ENCODE measurements at places on chromosomes 5 and 9.

DNA sequence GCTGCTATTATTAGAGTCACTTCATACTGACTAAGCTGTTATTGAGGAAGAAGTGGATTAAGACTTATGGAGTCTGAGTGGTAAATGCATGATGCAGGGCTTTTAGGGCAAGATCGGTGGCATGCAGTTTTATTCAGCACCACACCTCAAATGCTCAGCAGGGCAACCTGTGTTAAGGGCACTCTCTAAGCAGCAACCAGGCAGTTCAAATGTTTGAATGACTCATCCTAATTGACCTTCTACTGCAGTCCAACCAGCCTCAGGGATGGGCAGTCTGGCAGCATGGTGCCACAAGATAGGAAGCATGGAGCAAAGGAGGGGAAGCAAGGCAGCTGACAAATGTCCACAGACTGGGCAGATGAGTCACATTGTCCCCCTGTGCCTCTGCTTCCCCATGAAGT lies 80.2 kb upstream of the MIER3 start:
- DNase-seq, result no peak

DNA sequence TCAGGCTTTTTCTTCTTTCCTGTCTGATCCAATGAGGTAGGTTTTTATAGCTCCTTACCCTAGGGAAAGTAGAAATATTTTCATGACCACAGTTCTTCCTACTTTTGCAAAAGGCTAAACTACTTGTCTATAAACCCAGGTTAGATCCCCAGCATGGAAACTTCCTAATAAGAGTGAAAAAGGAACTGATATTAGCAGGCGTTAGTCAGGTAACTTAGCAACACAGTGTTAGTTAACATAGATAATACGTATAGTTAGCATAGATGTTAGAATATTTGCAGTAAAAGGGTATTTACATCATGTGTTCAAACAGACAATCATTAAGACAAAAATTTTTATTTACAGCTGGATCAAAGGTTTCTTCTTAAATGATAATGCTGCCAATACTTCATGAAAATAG lies 162.9 kb upstream of the DAB2 start:
- no peak for DNase-seq

- no peak for DNase-seq
Observed at GRCh38 chr5:181170237-181170825, 22.9 kb downstream of the OR2V2 start.

- DNase-seq, result peak; percentile 20
Observed at GRCh38 chr5:1550287-1551076, 26.7 kb upstream of the LPCAT1 start.

DNA sequence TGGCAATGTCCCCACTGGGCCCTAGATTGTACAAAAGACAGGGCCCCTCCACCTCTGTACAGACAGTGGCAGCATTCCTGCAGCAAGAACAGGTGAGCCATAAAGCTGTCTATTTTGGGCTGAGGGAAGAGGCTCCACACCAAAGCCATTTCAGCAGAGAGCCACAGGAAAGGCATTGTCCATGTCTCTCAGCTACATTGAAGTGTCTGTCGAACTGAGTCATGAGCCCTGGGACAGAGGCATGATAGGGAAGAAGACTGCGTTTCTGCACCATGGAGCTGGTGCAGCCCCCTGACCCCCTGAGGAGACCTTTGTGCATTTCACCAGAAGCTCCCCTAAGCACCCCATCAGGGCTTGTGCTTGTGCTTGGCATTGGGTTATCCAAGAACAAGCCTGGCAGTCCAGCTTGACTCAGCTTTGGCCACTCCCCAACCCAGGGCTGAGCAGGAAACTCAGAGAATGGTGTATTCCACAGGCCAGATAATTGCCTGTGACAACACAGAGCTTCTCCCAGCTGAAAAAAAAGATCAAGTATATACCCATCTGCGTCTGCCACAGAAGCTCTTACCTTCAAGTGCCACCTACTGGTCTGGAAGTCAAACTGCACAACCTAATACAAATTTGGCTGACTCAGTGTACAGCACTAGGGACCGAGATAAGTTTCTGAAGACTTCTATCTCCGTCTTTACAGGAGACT lies 5.9 kb upstream of the FRMD3 start:
- DNase-seq, result no peak

GRCh38 chr9:113515862-113516261 lies 52.3 kb downstream of the RGS3 start:
- DNase-seq, result no peak

DNA sequence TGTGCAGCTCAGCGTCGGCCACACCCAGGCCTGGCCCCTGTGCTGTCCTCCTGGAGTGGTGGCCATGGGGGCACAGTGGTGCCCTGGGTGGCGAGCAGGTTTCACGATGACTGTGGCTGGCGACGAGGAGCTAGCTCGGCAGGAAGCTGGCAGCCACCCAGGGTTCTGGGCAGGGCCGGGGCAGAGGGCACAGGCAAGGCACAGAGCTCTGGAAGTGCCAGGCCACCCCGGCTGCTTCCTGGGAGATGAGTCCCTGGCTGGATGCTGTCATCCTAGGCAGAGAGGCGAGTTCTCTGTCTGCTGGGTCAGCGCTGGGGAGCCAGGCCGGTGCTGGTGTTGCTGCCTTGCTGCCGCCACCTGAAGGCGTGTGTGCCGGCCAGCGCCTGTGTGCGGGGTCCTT lies 51.7 kb downstream of the RXRA start:
- no peak for DNase-seq

GRCh38 chr5:175059687-175060211 lies 335.4 kb downstream of the MSX2 start:
- DNase-seq, result peak; percentile 58

DNA sequence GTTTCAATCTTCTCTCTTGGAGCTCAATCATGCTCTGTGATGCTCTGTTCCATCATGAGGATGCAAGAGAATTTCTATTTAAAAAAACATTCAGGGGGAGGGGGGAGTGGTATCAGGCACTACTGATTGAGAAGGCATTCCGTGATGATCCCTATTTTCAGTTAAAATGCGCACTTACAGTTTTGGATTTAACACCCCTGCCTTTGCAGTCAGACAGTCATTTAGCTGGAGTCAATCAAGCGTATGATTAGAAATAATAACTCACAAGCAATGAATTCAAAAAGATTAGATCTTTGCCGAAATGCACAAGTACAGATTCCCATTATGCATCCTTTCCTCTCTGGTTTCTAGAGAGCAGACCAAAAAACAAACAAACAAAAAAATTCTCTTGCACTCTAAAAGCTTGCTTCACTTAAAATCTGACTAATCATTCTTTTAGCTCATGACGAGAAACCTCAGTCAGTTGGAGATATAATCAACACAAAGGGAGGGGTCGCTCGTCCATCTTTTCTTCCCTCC lies 55.4 kb downstream of the EFNA5 start:
- no peak for DNase-seq

- DNase-seq, result no peak
Observed at GRCh38 chr5:32707418-32707997, 3.6 kb upstream of the NPR3 start.

GRCh38 chr9:112535811-112536210 lies 49.2 kb downstream of the KIAA1958 start:
- DNase-seq, result no peak

GRCh38 chr5:68449380-68449779 lies 233.8 kb downstream of the PIK3R1 start:
- DNase-seq, result no peak

DNA sequence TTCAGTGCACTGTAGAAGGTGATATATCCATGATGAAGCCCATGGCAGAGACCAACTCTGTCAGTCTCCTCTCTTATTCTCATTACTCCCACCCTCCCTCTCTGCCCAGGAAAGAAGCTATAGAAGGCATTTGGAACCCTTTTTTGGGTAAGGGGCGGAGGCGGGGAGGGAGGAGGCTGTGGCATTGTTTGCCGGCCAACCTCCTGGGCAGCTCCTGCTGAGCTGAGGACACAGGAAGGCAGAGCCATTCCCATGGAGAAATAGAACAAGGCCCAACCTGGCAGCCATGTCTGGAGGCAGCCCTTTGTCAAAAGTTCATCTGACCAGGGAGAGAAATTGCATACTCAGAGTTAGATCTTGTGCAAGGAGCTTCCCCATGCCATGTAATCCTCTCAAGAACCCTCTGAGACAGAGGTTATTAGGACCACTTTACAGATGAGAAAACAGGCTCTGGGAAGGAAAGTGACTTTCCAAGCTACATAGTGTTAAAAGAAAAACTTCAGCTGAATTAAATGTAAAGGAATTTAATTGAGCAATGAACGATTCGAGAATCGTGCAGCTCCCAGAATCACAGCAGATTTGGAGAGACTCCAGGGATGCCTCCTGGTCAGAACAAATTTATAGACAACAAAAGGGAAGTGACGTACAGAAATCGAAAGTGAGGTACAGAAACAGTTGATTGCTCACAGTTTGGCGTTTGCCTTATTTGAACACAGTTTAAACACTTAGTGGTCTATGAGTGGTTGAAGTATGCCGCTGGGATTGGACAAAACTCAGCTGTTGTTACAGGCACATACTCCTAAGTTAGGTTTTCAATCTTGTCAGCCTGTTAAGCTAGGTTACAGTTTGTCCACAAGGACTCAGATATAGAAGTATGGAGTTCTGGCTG lies 158.6 kb downstream of the MELK start:
- DNase-seq, result no peak

- DNase-seq, result no peak
Observed at GRCh38 chr9:3648722-3649246, 123.0 kb upstream of the RFX3 start.

DNA sequence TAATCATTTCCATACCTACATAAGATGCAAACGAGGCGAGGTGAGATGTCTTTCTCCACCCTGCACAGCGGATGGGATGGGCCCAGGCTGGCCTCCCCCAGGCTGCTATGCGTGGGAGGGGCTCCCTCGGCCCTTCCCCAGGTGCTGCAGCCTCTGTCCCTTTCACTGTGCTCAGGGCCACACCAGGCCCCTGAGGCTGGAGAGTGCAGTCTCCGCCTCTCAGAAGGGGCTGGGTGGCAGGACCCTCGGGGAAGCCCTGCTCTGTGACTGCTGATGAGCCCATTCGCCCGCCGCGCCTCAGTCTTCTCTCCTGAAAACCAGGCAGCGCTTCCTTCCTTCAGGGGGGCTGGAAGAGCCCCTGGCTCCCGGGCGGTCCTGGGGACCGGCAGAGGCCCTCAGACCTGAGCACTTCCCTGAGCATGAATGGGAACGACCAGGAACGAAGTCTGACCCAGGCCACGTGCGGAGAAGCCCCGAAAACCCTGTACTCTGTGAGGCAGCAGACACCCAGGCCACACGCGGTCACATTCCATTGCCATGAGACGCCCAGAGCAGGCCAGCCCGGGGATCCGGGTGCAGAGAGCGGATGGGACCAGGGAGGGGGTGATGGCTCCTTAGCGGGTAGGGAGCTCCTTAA lies 21.9 kb upstream of the NOTCH1 start:
- DNase-seq, result no peak

DNA sequence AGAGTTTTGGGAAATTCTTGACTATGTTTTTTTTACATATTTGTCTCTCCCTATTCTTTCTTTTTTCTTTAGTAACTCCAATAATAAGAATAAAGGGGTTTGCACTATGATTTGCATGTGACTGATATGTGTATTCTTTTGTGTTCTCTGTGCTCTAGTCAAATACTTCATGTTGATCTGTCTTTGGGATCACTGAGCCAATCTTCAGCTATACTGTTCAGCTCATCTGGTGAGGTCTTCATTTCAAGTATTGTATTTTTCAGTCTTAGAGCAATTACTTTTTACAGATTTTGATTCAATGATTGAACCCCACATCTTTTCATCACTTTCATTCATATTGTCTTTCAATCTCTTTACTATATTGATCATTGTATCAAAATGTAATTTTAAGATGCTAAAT lies 58.1 kb upstream of the TAF11L2 start:
- no peak for DNase-seq

DNA sequence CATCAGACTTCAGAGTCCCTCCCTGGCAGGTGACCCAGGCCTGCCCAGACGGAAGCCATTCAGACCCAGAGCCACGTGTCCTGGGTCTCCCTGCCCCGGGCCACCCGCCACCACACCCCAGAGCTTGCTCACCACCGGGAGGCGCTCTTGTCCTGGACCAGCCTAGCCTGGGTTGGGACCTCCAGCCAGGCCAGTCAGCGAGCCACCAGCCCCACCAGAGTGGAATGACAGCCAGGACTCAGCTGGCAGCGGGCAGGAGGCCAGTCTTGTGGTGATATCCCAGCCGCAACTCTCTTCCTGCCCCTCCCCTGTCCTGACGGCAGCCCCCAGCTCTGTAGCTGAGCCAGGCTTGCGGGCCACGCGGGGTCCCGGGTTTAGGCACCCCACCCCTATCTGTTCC lies 1.7 kb upstream of the PTGDS start:
- DNase-seq, result peak; percentile 82

DNA sequence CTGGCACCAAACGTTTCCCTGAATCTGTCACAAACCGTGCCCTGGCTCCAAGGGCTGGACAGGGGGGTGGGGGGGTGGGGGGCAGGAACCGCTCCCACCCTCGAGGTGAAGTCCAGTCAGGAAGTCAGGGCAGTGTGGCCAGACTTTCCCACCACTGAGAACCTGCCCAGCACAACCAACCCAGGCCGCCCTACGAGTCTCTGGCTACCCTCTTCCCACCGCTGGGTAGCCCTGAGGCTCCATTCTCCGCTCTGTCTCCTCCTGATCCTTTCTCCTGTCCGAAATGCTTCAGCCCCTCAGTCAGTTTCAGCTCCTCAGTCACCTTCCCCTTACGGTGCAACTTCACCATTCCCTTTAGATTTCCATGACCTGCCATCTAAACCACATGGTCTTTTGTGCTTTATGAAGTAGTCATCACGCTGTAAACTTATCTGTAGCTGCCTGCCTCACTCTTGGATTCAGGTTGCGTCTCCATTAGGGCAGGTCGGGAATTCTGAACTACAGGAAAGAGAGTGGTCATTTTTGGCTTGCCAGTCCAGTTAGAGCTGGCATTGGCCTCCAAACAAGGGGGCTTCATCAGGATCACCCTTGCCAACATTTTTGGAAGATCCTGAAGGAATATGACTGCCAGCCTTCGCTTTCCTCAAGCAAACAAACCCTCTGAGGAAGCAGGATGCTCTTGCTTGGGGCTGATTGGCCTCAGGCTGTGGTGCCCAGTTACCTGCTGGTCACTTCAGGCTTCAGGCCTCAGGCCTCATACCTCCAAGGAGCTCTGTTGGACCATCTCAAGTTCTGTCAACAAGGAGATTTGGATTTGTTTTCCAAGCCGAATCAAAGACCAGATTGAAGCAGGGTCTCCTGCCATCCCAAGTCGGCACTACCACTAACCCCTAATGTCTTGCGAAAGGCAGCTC lies 794 bp upstream of the DCAF12 start:
- DNase-seq, result peak; percentile 56

DNA sequence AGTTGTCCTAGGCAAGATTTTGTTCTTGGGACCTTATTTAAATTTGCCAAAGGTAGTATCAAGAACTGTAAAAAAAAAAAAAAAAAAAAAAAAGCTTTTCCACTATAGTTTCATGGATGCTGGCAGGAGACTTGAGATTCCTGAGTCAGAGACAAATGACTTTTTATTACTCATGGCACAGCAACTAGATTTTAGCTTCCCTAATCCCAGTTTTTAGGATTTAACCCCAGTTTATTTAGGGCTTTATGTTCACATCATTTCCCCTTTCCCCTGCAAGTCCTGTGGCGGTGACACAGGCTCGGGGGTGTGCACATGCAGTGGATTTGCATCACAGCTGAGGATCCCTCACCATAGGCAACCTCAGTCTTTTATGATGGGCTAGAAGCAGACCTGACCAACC lies 144.9 kb downstream of the GOLPH3 start:
- DNase-seq, result no peak
